ENCODE measurements at places on chromosomes 3 and 15.

DNA sequence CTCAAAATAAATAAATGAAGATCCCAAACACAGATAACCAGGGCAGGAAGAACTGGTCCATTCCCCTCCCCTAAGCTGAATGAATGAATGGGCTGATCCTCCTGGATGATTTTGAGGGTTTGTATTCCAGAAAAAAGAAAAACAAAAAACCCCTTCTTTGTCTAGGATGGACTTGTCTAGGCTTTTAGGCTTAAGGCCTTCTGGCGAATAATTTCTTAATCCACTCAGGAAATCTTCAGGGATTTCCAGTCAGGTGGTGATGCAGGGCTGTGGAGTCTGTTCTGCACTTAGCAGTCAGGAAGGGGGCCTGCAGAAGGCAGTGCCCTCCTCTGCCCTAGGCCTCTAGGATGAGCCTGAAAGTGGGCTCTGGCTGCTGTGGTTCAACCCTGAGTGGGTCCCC lies 52.1 kb downstream of the BDH1 start:
- no peak for DNase-seq

DNA sequence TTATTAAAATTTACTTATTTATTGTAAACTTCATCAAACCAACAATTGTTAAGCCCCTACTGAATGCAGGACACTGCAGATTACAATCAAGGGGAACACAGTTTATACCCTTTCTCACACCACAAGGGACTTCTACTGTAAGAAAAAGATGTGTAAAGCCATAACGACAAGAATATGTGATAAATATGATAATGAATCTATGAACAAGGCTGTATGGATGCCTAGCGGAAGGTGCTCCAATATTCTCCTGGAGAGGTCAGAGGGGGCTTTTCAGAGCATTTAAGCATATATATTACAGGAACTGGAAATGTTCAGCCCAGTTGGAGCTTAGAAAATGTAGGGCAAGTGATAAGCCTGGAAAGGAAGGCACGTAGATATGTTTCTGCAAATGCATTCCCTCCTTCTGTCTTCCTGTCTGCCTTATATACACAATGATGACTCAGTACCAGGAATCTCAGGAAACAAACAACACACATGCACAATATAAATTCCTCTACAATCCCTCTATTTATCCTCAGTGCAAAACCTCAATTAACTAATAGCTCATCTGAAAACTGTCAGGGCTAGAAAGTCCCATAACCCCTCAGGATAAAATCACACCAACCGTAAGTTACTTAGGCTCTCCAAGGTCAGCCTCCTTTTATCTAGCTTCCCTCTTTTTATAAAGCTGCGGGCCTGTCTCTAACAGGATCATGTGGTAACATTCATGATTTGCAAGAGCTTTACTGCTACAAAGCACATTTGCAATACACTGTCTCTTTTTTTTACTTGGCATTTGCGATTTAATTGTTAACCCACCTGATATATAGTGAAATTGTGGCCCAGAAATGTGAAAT lies 393.1 kb downstream of the LPP start:
- DNase-seq = no peak

DNA sequence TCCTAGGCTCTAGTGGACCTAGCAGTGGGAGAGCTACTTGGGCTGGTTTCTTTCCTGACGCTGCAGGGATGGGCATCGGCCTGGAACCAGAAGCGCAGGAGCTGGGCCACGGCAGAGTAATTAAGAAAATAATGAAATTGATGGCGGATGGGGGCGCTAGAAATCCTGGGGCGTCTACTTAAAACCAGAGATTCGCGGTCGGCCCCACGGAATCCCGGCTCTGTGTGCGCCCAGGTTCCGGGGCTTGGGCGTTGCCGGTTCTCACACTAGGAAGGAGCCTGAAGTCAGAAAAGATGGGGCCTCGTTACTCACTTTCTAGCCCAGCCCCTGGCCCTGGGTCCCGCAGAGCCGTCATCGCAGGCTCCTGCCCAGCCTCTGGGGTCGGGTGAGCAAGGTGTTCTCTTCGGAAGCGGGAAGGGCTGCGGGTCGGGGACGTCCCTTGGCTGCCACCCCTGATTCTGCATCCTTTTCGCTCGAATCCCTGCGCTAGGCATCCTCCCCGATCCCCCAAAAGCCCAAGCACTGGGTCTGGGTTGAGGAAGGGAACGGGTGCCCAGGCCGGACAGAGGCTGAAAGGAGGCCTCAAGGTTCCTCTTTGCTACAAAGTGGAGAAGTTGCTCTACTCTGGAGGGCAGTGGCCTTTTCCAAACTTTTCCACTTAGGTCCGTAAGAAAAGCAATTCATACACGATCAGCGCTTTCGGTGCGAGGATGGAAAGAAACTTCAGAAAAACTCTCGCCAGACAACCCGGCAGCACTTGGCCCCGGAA lies 6.1 kb downstream of the SOX14 start:
- no peak for DNase-seq

- no peak for DNase-seq
Observed at GRCh38 chr3:23778446-23778845, 27.3 kb upstream of the UBE2E1 start.

GRCh38 chr15:51494411-51495314 lies 127.9 kb downstream of the DMXL2 start:
- no peak for DNase-seq

GRCh38 chr15:32106401-32107381 lies 76.4 kb downstream of the CHRNA7 start:
- no peak for DNase-seq

- no peak for DNase-seq
Observed at GRCh38 chr3:195185583-195185982, 85.4 kb downstream of the XXYLT1 start.

DNA sequence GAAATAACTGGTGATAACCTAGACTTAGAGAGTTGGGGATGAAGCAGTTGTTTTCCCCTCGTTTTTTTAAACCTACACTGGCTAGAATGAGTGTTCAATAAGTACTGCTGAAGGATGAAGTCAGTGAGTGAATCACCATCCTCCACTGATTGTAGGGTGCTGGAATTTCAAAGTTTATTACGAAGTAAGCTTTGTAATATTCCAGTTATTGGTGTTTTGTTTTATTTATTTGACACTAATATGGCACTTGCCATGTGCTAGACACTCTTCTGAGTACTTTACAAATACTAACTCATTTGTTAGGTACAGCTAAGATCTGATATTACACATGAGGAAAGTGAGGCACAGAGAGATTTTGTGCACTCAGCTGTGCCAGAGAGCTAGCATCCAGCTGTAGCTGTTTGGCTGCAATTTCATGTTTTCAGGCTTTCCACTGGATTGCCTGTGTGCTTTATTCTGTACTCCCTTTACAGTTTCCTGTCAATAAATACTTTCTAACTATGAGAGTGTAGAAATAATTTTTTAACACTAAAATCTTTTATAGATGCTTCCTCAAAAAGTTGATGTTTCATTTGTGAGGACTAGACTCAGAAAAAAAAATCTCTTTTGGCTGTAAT lies 5.8 kb downstream of the MAP2K5 start:
- DNase-seq = no peak

DNA sequence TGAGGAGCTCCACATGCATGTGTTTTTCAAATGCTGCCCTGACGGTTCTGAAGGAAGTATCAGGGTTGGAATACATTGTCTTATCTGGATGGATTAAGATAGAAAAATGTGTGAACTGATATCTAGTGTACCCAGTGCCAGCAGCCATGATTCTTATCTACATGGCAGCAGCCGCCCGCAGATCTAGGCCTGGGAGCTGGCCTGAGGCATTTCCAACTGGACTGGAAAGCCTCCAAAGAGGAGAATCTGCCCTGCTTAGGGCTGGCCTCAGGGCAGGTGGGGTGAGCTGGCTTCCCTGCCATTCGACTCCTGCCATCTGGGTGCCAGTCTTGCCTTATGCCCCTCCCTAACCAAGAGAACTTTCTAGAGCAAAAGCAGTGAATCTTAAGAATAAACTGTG lies 125.8 kb downstream of the SSR3 start:
- DNase-seq = no peak

DNA sequence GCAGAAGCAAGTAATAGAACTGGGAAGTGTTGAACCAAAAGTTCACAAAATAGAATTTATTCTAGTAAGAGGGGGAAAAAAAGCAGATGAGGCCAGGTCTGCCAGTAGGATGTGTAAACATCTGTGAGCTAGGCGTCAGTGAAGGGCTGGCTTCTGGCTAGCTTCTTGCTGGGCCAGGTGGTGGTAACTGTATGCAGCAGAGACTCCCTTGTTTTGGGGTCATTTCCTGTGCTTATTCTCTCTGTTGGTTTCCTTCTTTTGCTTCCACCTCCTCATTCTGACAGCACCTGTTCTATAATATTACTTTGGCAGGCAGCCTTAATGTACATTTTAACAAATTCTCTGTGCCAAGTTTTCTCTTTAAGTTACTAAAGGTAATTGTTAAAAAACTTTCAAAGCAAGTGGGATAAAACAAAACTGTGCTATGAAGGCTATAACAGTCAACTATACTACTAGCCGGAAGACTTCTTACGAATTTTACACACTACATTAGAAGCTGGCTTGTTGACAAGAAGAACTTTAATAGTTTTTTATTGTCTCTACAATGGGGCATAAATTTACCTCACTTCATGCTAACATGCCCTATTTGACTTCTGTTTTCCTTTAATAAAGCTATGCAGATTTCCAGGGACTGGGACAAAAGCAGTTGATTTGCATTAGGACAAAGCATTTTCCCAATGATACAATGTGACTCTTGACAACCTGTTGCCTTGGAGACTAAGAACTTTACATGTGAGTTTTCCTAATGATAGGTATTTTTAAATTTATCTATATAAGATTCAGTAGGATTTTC lies 318.8 kb upstream of the NAALADL2 start:
- no peak for DNase-seq

All from GM19239 (cell line).